SJSA1 (cell line): ENCODE measurements at places on chromosomes 16 and 17.

DNA sequence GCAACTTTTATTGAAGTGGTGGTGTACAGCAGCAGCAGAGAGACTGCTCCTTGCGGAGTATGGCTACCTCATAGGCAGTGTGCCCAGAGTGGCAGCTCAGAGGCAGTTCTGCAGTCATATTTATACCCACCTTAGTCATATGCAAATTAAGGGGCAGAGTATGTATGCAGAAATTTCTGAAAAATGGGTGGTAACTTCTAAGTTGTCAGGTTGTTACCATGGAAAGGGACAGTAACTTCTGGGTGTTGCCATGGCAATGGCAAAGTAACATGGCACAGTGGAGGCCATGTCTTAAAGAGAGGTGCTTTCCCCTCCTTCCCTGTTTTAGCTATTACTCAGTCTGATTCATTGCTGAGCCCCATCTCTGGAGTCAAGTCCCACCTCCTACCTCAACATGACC is 53.4 kb downstream of the MEOX1 start:
- DNase-seq = no peak

- no peak for DNase-seq
Measured at GRCh38 chr16:16148755-16149154, 74.5 kb downstream of the ABCC6 start.

DNA sequence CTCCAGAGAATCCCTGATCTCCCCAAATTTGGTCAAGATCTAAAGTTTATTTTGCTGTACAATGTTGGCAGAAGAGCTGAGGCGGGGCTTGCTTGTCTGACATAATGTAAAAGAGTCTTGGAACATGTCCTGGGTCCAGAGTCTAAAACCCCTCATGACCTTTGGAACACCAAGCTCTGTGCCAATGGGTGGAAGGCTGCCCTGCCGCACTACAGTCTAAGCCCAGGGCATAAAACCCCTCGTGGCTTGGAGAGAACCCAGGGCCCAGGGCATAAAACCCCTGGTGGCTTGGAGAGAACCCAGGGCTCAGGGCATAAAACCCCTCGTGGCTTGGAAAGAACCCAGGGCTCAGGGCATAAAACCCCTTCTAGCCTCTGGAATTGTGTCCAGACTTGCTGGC is 36.7 kb downstream of the CCDC57 start:
- DNase-seq = no peak

GRCh38 chr17:76681222-76682137 is 29.3 kb downstream of the MXRA7 start:
- DNase-seq = peak; percentile 84

GRCh38 chr17:55322453-55322985 is 57.8 kb downstream of the HLF start:
- no peak for DNase-seq

DNA sequence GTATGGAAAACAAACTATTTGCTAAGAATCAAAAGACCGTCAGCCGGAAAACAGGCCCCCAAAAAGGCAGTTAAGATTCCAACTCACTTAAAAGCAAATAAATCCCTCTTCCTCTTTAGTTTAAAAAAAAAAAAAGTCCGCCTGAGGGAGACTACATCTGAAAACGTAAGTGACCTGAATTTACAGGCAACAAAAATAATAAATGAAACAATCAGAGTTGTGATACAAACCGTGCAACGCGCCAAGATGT is 1.1 kb downstream of the KANSL1 start:
- no peak for DNase-seq

DNA sequence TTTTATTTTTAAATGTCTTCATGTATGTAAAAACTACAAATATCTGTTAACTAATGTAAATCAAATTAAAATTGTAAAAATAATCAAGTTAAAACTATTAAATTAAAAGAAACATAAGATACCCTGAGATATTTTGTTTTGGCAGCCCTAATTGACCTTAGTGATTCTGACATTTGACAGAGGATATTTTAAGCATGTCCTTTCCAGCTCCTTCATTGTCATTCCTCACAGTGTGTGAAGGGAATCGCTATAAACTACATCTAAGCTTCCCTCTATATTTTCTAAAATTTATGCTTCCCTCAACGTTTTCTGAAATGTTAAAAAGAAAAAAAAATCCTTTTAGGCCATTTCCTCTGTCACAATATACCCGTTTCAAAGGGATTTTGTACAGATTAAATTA is 20.2 kb downstream of the CEP112 start:
- DNase-seq = no peak

GRCh38 chr17:47687748-47688147 is 6.2 kb upstream of the TBKBP1 start:
- no peak for DNase-seq

DNA sequence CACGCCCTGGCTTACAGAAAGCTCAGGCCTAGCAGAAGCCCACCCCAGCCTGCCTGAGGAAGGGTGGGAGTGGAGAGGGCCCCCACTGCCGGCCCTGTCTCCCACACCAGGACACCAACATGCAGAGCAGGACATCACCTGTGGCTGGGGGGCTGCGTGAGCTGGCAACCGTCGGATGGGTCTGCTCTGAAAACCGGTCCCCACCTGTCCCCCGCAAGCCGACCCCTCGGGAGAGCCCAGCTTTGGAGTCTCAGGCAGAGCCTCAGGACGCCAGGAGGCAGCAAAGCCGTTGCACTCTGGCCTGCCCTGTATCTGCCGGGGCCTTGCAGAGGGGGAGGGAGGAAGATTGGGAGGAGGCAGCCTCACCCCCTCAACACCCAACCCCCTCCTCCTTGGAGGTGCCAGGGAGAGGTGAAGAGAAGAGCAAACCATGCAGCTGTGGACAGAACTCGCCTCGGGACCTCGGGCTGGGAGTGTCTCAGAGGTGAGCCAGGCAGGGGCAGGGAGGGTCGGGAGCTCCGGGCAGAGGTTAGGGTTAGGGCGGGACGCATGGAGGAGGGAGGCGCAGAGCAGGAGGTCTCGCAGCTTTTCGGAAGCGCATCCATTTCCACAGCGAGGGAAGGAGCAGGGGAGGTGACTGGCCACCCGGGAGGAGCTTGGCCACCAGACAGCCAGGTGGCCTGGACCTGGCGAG is 30.4 kb upstream of the ZC3H18 start:
- no peak for DNase-seq

GRCh38 chr16:58197314-58198012 is 443 bp downstream of the CSNK2A2 start:
- DNase-seq = no peak

DNA sequence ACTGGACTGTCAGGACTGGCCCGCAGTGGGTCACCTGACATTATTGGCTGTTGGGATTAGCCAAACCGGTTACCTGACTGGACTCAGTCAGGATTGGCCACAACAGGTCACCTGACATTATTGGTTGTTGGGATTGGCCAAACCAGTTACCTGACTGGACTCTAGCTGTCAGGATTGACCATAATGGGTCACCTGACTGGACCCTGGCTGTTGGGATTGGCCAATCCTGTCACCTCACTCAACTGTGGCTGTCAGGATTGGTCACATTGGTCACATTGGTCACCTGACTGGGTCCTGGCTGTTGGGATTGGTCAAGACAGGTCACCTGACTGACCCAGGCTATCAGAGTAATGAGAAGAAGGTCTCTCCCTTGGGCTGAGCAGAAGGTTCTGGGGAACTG is 207.7 kb upstream of the SDK2 start:
- DNase-seq = no peak

DNA sequence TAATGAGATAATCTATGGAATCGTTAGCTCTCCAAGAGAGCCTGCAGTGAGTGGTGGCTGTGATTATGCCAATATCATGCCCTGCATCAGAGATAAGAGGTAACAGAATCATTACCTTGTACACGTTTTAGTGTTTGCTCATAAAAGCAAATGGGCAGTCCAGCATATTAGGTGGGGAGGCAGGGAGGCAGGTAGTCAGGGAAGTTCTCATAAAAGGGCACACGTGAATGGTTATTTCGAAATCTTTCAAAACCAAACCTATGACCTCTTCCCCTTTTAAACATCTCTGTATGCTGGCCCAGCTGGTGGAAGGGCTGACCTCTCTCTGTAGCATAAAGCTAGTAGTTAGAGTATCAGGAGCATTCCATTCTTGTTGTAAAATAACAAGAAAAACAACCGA is 51.7 kb downstream of the VAT1L start:
- DNase-seq = no peak

- no peak for DNase-seq
Measured at GRCh38 chr17:62163847-62164246, 98.8 kb upstream of the MED13 start.

DNA sequence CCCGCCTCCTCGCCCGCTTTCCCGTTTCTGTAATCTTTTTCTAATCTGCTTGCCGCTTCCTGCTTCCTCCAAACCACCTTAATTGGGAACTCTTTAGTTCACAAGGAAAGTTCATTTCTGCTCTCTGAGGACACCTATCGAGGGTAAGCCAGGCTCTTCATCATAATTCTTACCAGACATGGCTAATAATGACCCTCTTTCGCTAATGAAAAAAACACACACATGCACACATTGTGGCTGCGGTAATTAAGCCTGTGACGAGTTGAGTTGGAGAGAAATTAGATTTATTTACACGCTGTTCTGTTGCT is 100.6 kb downstream of the ZNF423 start:
- DNase-seq = no peak

GRCh38 chr16:25018972-25019617 is 3.9 kb upstream of the ARHGAP17 start:
- no peak for DNase-seq

GRCh38 chr16:57675741-57676551 is 7.8 kb downstream of the ADGRG3 start:
- no peak for DNase-seq

GRCh38 chr16:87017371-87018012 is 299.7 kb downstream of the C16orf95 start:
- peak; percentile 80 for DNase-seq
